ENCODE measurements at places on chromosomes 1 and 21.

- DNase-seq: no peak
Observed at GRCh38 chr21:43906585-43907370, 41.8 kb downstream of the AGPAT3 start.

GRCh38 chr1:185402930-185403329, 85.9 kb upstream of the IVNS1ABP start:
- no peak for DNase-seq

GRCh38 chr1:14184454-14184853, 414.0 kb upstream of the KAZN start:
- no peak for DNase-seq

DNA sequence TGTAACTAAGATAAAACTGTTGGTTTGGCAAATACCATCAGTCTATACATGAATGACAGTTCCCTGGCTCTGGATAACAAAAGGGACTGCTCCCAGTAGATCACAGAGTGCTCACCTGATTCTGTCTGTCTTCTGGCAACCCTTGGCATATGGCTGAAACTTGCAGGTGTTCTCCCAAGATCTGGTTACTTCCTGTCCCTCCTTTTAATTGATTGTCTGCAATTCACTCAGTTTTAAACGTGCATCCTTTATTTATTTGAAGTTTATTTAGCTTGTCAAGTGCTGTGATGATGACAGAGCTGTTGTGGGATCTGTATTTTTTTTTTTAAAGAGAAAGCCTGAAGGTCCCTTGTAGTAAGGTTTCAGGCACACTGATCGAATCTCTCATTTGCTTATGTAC, 3.4 kb downstream of the KCNA3 start:
- no peak for DNase-seq

- DNase-seq: no peak
Observed at GRCh38 chr1:53480678-53481077, 21.5 kb downstream of the DMRTB1 start.

DNA sequence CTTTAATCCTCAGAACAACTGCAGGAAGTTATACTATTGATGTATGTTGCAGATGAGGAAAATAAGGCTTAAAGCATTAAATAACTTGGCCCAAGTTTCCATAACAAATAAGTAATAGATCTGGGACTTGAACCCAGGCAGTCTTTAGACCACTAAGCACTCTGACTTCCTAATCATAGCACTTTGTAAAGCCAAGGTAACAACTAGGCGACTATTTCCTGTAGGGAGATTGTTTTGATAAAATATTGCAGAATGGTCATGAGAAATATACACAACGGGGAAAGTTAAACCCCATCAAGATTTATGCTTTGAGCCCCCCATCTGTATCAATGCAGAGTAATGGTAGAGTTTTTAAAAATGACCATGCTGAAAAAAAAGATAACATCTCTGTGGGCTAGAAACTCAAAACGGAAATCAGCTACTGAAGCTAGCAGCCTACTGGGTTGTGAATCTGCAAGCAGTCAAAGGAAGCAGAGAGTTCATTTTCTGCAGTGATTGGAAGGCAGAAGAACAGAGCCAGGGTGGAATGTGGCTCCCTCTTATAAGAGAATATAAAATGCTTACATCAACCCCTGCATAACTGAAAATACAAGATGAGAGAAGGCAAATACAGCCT, 111.2 kb upstream of the OLIG2 start:
- no peak for DNase-seq

DNA sequence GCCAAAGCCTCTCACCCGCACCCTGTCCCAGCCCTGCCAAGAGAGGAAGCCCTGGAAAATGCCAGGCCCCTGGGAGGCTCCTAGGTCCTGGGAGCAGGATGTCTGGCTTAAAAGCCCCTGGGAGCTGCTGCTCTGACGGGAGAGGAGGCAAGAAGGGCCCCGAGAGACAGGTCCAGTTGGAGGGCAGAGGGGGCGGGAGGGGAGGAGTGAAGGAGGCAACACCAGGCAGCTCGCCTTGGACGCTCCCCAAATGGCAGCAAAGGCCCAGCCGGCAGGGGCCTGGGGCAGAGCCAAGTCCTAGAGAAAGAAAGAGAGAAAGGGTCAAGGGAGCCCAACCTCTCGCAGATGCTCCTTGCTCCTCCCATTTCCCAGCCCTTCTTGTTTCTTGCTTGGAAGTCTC, 6.8 kb downstream of the ETV3L start:
- DNase-seq: no peak

GRCh38 chr21:41678924-41679318, 87.9 kb downstream of the RIPK4 start:
- DNase-seq: no peak

DNA sequence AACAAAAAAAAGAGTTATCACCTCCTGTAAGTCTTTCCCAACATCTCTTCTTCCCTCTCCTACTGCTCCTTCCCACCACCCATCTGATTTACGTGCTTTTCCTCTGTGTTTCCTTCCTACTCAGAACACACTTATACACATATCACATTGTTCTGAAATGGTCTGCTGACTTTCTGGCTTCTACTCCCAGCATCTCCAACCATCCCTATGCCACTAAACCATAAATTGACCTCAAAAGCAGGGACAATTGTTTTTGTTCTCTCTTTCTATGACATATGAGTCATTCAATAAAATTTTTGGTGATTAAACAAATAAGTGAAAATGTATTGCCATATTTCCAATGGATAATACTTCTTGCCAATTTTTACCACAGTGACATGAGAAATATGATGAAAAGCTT, 8.2 kb downstream of the GOLPH3L start:
- DNase-seq: no peak

- DNase-seq: no peak
Observed at GRCh38 chr1:37133276-37134145, 99.2 kb upstream of the GRIK3 start.

- no peak for DNase-seq
Observed at GRCh38 chr1:66210635-66211244, 323.2 kb upstream of the SGIP1 start.

DNA sequence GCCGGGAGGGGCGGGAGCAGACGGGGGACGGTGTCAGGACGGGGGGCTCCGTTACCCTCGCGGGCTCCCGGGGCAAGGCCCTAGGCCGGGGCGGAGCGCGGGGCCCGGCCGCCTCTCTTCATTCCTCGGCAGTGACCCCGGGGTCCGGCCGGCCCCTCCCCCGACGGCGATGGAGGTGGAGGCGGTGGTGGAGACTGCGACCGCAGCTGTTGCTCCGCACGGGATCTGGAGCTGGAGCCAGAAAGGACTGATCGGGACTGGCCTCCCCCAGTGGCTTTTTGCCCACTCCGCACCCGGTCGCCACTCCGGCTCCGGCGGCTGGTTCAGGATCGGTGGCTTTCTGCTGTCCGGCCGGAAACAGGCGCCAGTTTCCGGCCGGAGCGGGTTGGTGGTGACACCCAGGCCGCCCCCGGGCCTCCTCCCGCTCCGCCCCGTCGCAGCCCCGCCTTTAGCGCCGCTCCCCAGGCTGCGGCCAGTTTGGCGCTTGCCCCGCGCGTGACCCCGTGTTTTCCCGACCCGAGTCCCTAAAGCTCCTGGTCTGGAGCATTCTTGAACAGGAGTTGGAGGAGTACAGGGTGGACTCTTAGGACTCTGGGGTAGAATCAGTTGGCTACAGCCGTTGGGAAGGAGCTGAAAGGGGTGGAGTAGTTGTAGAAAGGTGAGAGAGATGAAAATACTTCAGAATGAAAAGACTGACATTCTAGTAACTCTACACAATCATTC, at the start of gene OTUD7B:
Gene OTUD7B, minus strand, starts transcription at position 334 of the 723 bp plus-strand sequence. CDS start 33,216 bp downstream, outside the sequence.
- peak; percentile 76 for DNase-seq

DNA sequence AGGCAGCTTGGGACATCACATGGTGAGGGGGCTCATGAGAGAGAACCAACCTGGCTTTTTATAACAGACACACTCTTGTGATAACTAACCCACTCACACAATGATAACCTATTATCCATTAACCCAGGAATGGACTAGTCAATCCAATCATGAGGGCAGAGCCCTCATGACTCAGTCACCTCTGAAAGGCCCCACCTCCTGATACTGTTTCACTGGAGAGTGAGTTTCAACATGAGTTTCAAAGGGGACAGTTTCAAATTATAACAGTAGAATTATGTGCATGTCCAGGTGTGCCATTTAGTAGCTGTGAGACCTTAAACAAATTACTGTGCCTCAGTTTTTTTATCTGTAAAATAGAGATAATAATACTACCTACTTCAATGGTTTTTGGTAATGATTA, 47.6 kb upstream of the PPP2R5A start:
- peak; percentile 33 for DNase-seq

- no peak for DNase-seq
Observed at GRCh38 chr1:235635938-235636662, 13.5 kb downstream of the GNG4 start.

DNA sequence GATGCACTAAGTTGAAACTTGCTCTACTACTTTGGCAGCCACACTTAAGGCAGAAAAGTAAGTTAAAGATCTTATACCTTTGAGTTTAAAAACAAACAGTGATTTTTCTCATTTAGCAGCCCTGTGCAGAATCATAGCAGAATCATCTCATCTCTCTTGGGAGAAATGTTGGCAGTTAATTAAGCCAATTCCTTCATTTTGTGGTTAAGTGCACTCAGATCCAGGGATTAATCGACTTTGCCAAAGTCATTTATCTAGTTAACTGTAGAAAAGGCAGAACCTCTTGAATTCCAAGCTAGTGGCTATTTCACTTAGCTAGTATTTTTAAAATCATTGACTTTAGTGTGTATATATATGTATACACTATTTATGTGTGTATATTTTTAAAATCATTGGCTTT, 125.0 kb downstream of the GPR52 start:
- no peak for DNase-seq

DNA sequence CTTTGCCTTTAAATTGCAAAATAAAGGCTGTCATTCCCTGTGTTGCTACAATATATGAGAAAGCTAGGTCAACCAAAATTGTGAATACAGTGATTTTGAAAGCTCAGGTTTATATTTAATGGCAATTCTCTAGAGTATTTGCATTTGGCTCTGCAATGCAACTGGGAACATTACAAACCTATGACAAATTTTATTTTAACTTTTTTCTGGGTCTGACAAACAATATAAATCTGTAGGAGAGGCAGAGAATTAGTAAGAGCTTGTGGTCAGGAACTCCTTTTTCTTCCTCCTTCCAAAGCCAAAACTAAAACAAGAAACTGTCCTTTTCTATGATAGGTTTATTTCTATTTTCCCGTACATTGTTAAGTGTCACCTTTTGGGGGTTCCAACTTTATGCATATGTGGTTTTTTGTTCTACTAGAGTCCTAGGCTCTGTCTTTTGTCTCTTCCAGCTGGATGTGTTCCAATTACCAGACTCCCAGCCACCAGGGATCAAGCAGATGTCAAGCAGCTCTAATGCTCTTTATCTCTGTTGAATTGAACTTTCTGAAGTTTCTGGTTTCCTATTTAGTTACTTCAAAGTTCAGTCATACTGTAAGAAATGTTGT, 106.9 kb downstream of the ASH1L start:
- DNase-seq: no peak

DNA sequence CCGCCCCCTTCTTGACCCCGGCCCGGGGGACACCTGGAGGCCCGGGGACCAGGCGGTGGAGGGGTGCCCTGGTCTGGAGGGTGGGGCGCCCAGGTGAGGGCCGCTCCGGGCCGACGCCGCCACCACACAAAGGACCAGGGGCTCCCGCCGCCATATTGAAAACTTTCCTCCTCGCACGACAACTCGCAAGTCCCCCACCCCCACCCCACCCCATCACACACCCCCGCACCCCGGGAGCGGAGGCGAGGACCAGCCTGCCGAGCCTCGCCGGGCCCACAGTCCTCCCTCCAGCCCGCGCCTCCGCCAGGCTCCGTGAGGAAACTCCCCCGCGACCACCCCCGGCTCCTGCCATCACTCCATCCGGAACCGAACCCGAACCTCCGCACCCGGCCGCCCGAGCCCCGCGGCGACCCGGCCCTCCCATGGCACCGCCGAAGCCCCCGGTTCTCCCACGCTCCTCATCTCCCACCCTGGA, 733 bp downstream of the KDM5B start:
- no peak for DNase-seq

DNA sequence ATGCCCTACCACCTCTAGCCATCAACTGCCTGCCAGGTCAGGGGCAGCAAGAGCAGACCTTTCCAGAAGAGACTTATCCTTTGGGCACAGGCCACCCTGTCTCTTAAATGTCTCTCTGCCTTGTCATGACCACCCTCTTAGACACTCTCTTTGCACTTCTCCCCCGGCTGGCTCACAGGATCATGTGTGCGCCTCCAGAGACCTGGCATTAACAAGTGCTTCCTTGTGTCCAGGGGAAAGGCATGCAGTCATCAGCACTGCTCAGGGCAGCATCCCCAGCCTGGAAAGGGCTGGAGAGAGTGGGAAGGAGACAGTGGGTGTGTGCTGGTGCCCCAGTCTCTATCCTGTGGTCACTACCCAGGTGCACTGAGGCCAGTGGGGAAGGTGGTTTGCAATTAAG, 85.2 kb upstream of the TLR5 start:
- no peak for DNase-seq

DNA sequence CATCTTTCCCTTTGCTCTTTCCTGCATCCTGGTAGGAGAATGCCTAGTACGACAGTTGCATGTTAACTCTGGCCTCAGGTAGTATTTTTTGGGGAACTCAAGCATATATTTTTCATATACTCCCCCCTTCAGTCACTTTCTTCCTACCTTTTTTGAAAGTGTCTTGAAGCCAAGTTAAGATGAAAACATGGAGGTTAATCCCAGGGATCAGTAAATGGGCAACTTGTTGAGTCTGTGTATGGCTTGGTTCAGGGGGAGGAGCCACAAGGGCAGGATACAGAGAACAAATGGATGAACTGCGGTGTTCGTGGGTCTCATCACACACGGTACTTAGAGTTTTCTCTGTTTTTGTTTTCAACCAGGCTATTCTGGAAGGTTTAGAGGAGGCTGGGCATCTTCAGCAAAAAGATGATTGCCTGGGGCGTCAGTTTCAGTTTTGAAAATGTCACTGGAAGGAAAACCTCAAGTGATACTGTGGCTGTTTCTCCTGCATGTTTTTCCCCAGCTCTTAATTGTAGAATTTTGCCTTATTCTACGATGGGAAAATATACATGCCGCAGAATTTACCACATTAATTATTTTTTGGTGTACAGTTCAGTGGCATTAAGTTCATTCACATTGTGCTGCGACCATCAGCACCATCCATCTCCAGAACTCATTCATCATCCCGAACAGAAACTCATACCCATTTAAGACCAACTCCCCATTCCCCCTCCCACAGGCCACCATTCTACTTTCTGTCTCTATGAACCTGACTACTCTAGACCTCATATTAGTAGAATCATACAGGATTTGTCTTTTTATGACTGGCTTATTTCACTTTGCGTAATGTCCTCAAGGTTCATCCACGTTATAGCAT, 71.5 kb downstream of the MAP10 start:
- no peak for DNase-seq

GRCh38 chr1:223425550-223425949, 32.3 kb downstream of the CCDC185 start:
- no peak for DNase-seq

- DNase-seq: no peak
Observed at GRCh38 chr1:228101994-228102790, 933 bp downstream of the C1orf35 start.

DNA sequence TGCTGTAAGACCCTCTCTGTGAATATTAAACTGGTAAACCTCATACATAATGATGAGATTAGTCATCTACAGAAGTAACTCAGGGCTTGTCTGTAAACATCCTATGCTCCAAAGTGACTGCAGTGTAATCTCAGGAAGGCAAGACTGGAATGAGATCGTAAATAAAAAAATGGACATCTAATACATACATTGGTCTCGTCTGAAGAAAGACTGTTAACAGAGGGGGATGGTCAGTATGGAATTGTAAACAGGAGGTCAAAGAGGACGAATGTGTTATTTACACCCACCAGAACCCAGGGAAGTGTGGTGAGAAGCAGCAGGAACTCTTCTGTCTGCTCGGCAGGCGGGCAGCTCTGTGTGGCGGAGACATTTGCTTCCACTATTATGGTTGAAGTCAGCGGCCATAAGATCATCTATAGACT, 51.4 kb downstream of the DISC1 start:
- DNase-seq: no peak

Data from GM18507 (cell line).